ENCODE measurements at places on chromosomes 11 and 22. TPM values are rescaled to one million over a fixed set of nuclear protein-coding genes. Genes with fewer than 3 reads are reported as not detected.

DNA sequence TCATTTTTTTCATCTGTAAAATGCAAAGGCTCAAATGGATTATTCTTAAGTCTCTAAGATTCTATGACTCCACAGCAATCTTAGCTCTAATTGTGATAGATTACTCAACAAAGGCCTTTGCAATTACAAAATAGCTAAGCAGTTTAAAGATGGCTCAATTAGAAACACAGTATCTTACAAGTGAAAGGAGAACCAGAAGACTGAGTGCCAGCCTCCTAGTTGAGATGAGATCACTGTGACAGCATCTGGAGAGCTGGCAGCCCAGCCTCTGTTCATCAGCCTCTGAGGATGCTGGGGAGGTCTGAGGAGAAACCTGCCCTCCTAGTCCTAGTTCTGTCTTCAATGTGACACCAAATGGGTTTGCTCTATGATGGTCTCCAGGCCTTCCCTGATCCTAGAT lies 158.4 kb upstream of the NARS2 start:
- DNase-seq: peak; percentile 75
- H3K27me3 ChIP-seq: no peaks in the 10 kb centered on the region
- H3K4me3 ChIP-seq: no peak overlapping the region
- peaks cover 12% of the 10 kb centered on the region for H3K4me1 ChIP-seq
- no peak overlapping the region for H3K27ac ChIP-seq

GRCh38 chr11:8828580-8829361 lies 82.2 kb upstream of the AKIP1 start:
- no peaks in the 10 kb centered on the region for H3K36me3 ChIP-seq
- no peak overlapping the region for H3K4me3 ChIP-seq
- peak overlapping the region; percentile 7 for H3K27ac ChIP-seq
- peak; percentile 53 for DNase-seq
- H3K27me3 ChIP-seq: no peaks in the 10 kb centered on the region

- no peak overlapping the region for H3K27ac ChIP-seq
- H3K27me3 ChIP-seq: no peaks in the 10 kb centered on the region
- DNase-seq: peak; percentile 40
- no peaks in the 10 kb centered on the region for H3K4me1 ChIP-seq
- no peak overlapping the region for H3K4me3 ChIP-seq
- no peaks in the 10 kb centered on the region for H3K36me3 ChIP-seq
Observed at GRCh38 chr11:110858547-110858921, 146.3 kb upstream of the ARHGAP20 start.

DNA sequence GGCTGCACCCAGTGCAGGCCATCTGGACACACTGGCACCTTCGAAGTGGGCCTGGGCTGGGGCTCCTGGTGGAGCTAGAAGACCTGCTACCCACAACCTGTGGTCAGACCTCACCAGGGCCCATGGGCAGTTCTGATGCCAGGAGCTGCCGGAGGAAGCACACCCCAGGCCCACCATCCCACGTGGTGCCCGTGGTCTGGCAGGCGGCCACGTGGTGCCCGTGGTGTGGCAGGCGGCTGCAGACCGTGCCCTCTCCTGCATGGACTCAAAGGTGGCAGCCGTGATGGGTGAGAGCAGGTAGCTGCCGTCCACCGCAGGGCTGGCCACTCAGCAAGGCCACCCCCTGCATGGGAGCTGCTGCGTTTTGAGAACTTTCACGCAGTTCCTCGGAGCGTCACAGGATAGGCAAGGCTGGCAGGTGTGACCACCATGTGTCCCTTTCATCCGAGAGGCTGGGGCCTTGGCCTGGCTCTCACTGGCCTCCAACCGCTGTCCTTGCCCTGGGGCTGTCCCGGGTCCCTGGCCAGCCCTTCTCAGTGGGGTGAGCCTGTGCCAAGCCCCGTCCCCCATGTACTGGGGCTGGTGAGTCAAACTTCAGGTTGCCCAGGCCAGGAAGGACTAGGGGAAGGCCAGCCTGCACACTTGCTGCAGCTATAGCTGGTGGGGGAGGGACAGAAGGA lies 3.9 kb upstream of the IL17REL start:
- H3K4me1 ChIP-seq: peaks cover 9% of the 10 kb centered on the region
- no peak overlapping the region for H3K4me3 ChIP-seq
- no peaks in the 10 kb centered on the region for H3K36me3 ChIP-seq
- no peak overlapping the region for H3K27ac ChIP-seq

GRCh38 chr22:42317008-42317407 lies 46.6 kb upstream of the TCF20 start:
- H3K27me3 ChIP-seq: no peaks in the 10 kb centered on the region
- H3K36me3 ChIP-seq: no peaks in the 10 kb centered on the region
- H3K4me1 ChIP-seq: no peaks in the 10 kb centered on the region
- H3K27ac ChIP-seq: no peak overlapping the region

Gene MOGAT2
- total RNA-seq: 0.19 TPM

Gene NEFH
- total RNA-seq: 16.9 TPM

- no peak overlapping the region for H3K27ac ChIP-seq
- no peak for DNase-seq
- H3K27me3 ChIP-seq: no peaks in the 10 kb centered on the region
Observed at GRCh38 chr11:113345978-113346377, 31.6 kb downstream of the TTC12 start.

GRCh38 chr22:38125751-38126201 lies 15.3 kb upstream of the BAIAP2L2 start:
- H3K4me3 ChIP-seq: no peak overlapping the region
- no peak for DNase-seq
- H3K4me1 ChIP-seq: peaks cover 3% of the 10 kb centered on the region
- no peaks in the 10 kb centered on the region for H3K36me3 ChIP-seq
- no peak overlapping the region for H3K27ac ChIP-seq

DNA sequence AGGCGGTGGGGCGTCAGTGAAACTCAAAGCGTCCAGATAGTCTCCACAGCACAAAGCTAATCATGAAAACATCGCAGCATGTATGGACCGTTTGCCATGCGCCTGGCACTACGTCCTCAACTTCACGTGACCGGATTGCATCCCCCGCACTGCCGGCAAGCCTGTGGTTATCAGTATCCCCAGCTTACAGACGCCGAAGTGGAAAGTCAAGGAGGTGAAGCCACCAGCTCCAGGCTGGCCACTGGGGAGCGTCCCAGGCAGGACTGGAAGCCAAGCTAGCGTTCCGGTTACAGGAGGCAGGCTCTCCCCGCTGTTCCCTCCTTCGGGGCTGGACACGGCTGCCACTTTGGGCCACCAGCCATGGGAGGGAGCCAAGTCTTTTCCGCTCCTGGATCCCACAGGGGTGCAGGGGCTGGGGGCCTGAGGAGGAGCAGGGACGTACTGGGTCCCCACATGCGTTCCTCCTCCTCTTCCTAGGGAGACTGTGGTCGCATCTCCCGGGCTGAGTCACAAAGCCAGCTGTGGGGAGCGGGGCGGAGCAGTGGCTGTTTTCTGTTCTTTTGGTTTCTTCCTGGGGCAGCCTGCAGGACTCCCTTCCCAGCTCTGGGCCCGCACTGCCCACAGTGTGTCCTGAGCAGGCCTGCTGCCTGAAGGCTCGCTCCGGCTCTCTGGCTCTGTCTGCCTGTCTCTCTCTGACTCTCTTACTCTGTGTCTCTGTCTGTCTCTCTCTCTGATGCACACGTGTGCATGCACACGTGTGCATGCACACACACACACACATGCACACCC lies 4.3 kb upstream of the OSBPL5 start:
- DNase-seq: peak; percentile 44
- H3K4me1 ChIP-seq: peaks cover 9% of the 10 kb centered on the region
- no peak overlapping the region for H3K27ac ChIP-seq
- no peaks in the 10 kb centered on the region for H3K36me3 ChIP-seq
- no peaks in the 10 kb centered on the region for H3K27me3 ChIP-seq

Gene TPCN2
- 28.4 TPM for total RNA-seq

GRCh38 chr22:22110548-22111266 lies 128.1 kb upstream of the TOP3B start:
- no peaks in the 10 kb centered on the region for H3K27me3 ChIP-seq
- H3K4me1 ChIP-seq: peaks cover 3% of the 10 kb centered on the region
- H3K4me3 ChIP-seq: no peak overlapping the region
- peak; percentile 70 for DNase-seq
- H3K36me3 ChIP-seq: no peaks in the 10 kb centered on the region

DNA sequence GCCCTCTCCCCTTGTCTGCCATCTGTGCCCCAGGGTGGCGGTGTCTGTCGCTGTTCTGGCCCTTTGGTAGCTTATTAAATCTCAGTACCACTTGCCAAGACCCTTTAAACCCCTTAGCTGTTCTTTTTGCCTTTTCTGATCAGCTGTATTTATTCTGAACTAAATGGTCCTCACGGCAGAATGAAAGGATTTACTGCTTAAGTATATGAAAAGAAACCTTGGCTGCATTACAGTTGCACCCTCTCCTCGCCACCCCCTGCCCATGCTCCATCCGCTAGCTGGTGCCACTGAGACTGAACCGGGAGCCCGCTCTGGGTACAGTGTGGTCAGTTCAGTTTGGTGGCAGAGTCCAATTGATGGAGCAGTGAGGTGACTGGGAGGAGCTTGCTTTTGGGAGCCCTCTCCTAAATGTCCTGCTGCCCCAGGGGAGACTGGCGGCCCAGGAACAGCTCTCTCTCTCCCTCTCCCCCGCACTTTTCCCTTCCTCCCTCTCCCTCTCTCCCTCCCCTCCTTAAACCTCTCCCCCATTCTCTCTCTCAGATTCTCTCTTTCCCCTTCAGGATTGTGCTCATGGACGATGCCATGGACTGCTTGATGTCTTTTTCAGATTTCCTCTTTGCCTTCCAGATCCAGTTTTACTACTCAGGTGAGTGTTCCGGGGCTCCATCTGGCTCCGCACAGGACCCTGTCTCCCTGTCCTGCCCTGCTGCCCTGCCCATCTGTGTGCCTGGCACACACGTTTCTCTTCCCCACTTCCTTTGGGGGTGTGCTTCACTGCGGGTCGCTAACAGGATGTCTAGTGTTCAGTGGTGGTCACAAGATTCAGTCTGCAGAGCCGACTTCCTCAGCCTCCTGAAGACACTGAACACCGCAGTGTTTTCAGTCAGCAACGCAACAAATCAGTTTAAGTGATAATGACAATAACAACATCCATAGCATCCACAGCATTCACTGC lies 21.8 kb downstream of the ARFGAP2 start:
- no peak overlapping the region for H3K4me3 ChIP-seq
- no peak overlapping the region for H3K27ac ChIP-seq
- peaks cover 4% of the 10 kb centered on the region for H3K4me1 ChIP-seq
- H3K27me3 ChIP-seq: no peaks in the 10 kb centered on the region

DNA sequence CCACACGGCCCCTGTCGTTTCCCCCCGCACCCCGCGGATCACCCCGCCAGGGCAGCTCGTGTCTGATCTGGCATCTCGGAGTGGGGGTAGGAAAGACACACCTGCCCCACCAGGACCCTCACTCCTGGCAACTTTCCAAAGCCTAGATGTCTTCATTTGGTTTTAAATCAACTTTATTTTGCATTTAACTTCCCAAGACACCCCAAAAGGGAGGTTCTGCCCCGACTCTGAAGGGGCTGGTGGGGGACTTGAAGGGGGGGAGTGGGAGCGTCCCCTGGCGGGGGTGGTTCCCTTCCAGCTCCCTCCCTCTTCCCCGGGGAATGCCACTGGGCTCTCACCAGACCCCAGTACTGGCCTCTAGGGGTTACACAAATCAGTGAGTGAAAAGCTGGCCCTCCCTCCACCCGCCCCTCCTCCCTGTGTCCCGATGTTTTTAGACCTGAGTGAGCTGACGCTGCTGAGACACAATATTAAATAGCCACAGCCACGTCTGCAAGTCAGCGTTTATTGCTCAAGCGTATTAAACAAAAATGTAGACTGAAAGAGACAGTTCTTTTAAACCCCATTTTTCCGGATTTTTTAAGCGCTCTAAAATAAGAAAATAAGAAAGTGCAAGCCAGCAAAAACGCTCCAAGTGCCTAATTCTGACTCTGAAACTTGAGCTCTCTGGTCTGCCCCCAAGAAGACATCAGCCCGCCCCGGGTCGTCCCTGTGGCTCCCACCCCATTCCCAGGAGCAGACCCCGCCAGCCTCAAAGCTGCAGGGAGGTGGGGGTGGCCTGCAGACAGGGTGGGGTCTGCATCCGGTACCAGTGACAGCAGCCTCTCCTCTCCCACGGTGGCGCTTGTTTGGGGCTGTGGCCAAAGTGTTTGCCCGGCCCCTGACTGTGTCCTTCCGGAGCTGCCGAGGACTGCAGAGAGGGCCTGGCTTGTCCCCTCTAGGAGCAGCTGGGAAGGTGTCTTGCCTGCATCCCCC lies 1.1 kb upstream of the TTLL8 start:
- H3K27me3 ChIP-seq: no peaks in the 10 kb centered on the region
- no peaks in the 10 kb centered on the region for H3K36me3 ChIP-seq
- H3K27ac ChIP-seq: no peak overlapping the region
- no peaks in the 10 kb centered on the region for H3K4me1 ChIP-seq
- H3K4me3 ChIP-seq: peak overlapping the region; percentile 39
- DNase-seq: no peak

- no peaks in the 10 kb centered on the region for H3K27me3 ChIP-seq
- DNase-seq: no peak
- H3K27ac ChIP-seq: peak overlapping the region; percentile 92
- peak overlapping the region; percentile 68 for H3K4me3 ChIP-seq
- H3K4me1 ChIP-seq: peaks cover 54% of the 10 kb centered on the region
Observed at GRCh38 chr11:65574811-65575567, 864 bp upstream of the EHBP1L1 start.

DNA sequence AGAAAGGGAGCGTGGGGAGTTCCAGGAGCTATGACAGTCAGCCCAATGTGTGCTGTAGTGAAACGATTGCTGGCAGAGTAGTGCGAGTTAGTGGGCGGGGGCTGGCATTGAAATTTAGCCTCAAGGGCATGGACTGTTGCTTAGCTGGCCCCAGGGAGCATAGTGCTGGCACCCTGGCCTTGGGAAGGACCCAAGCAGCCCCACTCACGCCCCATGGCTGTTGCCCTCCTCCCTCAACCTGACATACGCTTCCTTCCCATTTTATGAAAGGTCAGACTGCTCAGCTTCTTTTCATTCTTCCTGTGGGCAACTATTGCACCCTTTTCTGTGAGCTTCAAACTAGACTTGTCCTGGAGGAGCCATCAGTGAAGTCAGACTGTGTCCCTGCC lies 52.0 kb upstream of the SUSD2 start:
- no peaks in the 10 kb centered on the region for H3K27me3 ChIP-seq
- peaks cover 5% of the 10 kb centered on the region for H3K4me1 ChIP-seq
- H3K27ac ChIP-seq: no peak overlapping the region
- no peak overlapping the region for H3K4me3 ChIP-seq

Gene NEAT1
- total RNA-seq: 243 TPM

DNA sequence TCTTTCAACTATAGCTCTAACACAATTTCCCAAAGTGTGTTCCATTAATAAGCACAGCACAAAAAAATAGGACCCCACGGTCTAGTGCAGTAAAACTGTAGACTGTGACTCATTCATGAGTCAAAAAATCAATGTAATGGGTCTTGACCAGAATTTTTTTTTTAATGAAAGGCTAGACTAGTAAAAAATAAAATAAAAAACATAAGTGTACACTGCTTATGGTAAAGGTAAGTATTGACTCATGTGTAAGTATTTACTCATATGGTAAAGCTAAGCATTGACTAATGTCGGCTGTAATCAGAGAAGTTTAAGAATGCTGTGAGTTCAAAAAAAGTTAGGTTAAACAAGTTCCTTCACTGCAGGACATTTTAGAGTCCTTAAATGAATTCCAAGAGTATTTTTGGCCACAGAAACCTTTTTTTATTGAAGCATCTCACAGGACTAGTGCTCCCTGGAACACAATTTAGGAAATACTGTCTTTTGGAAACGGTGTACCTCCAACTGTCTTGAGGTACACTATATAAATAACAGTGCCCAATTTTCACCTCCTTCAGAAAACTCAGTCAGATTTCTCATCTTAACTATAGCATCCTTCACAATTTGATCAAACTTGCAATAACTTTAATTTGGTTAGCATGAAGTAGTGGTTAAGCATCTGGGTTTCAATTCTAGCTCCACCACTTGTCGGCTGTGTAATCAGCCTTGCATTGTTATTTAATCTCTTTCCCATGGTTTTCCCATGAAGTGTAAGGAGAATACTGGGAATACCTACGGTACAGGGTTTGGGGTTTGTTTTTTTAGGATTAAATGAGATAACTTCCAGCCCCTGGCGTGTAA lies 2.1 kb downstream of the CCDC73 start:
- no peak overlapping the region for H3K4me3 ChIP-seq
- no peaks in the 10 kb centered on the region for H3K4me1 ChIP-seq
- H3K27me3 ChIP-seq: no peaks in the 10 kb centered on the region
- no peak overlapping the region for H3K27ac ChIP-seq
